Caco-2 (cell line): ENCODE measurements at places on chromosomes 6 and 20. TPM values are rescaled to one million over a fixed set of nuclear protein-coding genes. Genes with fewer than 3 reads are reported as not detected.
A peak's percentile ranks its signal among the peaks of the same experiment; 100 is the strongest.

- H3K27me3 ChIP-seq = no peaks in the 10 kb centered on the region
- H3K27ac ChIP-seq = no peak overlapping the region
- no peak overlapping the region for H3K4me3 ChIP-seq
- H3K4me1 ChIP-seq = no peaks in the 10 kb centered on the region
- no peaks in the 10 kb centered on the region for H3K36me3 ChIP-seq
- no peak for DNase-seq
Measured at GRCh38 chr6:14294270-14294951, 176.8 kb downstream of the CD83 start.

GRCh38 chr6:32623693-32624092 is 13.5 kb upstream of the HLA-DQA1 start:
- no peaks in the 10 kb centered on the region for H3K4me1 ChIP-seq
- no peak for DNase-seq
- H3K36me3 ChIP-seq = no peaks in the 10 kb centered on the region
- H3K27ac ChIP-seq = no peak overlapping the region
- no peaks in the 10 kb centered on the region for H3K27me3 ChIP-seq

- no peak for DNase-seq
- no peak overlapping the region for H3K27ac ChIP-seq
- H3K36me3 ChIP-seq = no peaks in the 10 kb centered on the region
Measured at GRCh38 chr20:33124261-33124660, 43.7 kb upstream of the BPIFA2 start.

GRCh38 chr6:11432091-11432490 is 105.5 kb upstream of the TMEM170B start:
- no peaks in the 10 kb centered on the region for H3K36me3 ChIP-seq
- H3K27ac ChIP-seq = no peak overlapping the region
- H3K27me3 ChIP-seq = no peaks in the 10 kb centered on the region
- no peak for DNase-seq
- H3K4me3 ChIP-seq = no peak overlapping the region
- peaks cover 71% of the 10 kb centered on the region for H3K4me1 ChIP-seq

DNA sequence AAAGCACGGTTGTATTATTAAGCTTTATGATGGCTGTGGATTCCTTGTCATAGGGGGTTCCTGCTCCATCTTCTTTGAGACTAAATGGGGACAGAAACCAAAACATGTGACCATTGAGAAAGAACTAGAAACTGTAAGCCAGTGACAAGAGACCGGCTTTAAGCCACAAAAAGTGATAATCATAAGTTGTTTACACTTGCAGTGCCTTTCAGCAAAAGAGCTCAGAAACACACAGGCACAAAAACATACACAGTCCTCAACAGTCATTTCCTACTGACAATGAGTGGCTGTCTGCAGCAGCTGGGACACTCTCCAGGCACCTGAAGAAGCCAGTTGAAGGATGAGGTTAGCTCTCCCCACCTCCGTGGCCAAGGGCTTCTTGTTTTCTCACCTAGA is 20.0 kb upstream of the UBE2J1 start:
- no peak overlapping the region for H3K4me3 ChIP-seq
- no peaks in the 10 kb centered on the region for H3K4me1 ChIP-seq
- DNase-seq = no peak
- H3K36me3 ChIP-seq = no peaks in the 10 kb centered on the region

- H3K4me1 ChIP-seq = peaks cover 25% of the 10 kb centered on the region
- no peaks in the 10 kb centered on the region for H3K27me3 ChIP-seq
- no peak overlapping the region for H3K27ac ChIP-seq
Measured at GRCh38 chr6:105677671-105678475, 275.0 kb upstream of the PREP start.

GRCh38 chr20:31719644-31720485 is 2.8 kb downstream of the BCL2L1 start:
- H3K36me3 ChIP-seq = peaks cover 22% of the 10 kb centered on the region
- DNase-seq = peak; percentile 99
- no peaks in the 10 kb centered on the region for H3K27me3 ChIP-seq
- peaks cover 46% of the 10 kb centered on the region for H3K4me1 ChIP-seq

The HLA-DMB gene
- total RNA-seq = not detected in 2 replicates

- H3K4me3 ChIP-seq = no peak overlapping the region
- peaks cover 13% of the 10 kb centered on the region for H3K4me1 ChIP-seq
- no peaks in the 10 kb centered on the region for H3K27me3 ChIP-seq
- DNase-seq = no peak
- H3K36me3 ChIP-seq = no peaks in the 10 kb centered on the region
Measured at GRCh38 chr20:33539129-33539528, 49.2 kb downstream of the CBFA2T2 start.

DNA sequence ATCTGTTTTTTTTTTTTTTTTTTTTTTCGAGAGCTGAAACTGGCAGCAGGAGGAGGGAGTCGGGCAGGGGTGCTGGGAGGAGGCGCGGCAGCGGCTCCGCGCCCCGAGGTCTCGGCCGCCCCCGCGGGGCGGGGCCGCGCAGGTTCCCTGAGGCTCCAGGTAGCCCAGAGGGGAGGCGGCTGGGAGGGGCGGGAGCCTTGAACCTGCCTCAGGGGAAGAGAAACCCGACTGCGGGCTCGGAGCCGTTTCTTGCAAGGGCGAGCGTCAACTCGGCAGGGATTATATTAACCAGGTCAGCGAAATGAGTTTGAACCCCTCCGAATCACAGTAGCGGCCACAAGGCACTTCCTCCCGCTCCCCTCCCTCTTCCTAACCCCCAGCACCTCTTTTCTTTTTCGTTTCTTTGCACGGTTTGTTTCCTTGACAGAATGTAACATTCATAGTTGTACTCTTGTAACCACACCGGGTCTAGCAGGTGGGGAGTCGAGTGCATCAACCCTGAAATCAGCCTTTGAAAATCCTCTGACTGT is 2.0 kb downstream of the MYB start:
- H3K27me3 ChIP-seq = no peaks in the 10 kb centered on the region
- no peaks in the 10 kb centered on the region for H3K36me3 ChIP-seq
- peak; percentile 42 for DNase-seq
- peaks cover 9% of the 10 kb centered on the region for H3K4me1 ChIP-seq

The NKAPL gene
- not detected in 2 replicates for total RNA-seq

DNA sequence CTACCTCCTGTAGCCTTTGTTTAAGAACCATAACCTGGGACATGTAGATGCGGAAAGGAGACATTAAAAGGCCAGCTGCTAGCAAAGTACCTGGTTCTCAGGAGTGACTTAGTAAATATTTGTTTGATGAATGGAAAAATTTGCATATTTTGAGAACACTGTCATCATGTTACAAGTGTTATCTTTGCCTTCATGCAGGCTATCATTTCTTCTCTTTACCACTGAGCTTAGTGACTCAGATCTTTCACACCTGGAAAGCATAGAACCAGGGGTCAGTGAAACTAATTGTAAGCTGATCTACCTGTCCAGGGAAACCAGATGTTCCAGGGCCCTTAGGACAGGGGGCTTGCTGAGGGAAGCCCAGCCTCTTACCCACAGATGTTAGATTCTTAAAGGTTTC is 5.4 kb downstream of the ZFP57 start:
- no peak overlapping the region for H3K27ac ChIP-seq
- no peaks in the 10 kb centered on the region for H3K27me3 ChIP-seq
- no peak overlapping the region for H3K4me3 ChIP-seq
- no peaks in the 10 kb centered on the region for H3K36me3 ChIP-seq

- H3K36me3 ChIP-seq = no peaks in the 10 kb centered on the region
- H3K4me1 ChIP-seq = peaks cover 4% of the 10 kb centered on the region; the same call in 1 of the 2 replicates
- H3K4me3 ChIP-seq = peak overlapping the region; percentile 53
- no peaks in the 10 kb centered on the region for H3K27me3 ChIP-seq
- no peak overlapping the region for H3K27ac ChIP-seq
Measured at GRCh38 chr6:27591699-27592480, 119.0 kb upstream of the ZNF184 start.

The SCRT2 gene
- total RNA-seq = not detected in 2 replicates

- DNase-seq = peak; percentile 70
- no peak overlapping the region for H3K4me3 ChIP-seq
- no peak overlapping the region for H3K27ac ChIP-seq
- peaks cover 5% of the 10 kb centered on the region; the same call in 1 of the 2 replicates for H3K4me1 ChIP-seq
- no peaks in the 10 kb centered on the region for H3K27me3 ChIP-seq
Measured at GRCh38 chr6:6758915-6759654, 170.6 kb downstream of the LY86 start.

DNA sequence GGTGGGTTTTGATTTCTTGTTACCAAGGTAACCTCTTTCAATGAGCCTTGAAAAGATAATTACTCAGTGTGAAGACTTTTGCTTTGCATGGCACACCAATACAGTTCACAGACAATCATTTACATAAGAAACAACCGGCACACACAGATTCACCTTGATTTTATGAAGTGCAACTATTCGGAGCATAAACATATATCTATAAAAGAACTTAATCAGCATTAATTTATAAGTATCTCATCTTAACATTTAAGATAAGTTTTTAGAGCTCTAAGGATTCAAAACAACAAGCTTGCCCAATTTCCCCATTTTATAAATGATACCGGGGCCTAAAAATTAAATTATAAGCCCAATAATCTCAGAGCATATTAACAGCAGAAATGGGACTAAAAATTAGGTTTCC is 85.9 kb upstream of the PCSK2 start:
- DNase-seq = no peak
- no peak overlapping the region for H3K4me3 ChIP-seq
- no peaks in the 10 kb centered on the region for H3K4me1 ChIP-seq

DNA sequence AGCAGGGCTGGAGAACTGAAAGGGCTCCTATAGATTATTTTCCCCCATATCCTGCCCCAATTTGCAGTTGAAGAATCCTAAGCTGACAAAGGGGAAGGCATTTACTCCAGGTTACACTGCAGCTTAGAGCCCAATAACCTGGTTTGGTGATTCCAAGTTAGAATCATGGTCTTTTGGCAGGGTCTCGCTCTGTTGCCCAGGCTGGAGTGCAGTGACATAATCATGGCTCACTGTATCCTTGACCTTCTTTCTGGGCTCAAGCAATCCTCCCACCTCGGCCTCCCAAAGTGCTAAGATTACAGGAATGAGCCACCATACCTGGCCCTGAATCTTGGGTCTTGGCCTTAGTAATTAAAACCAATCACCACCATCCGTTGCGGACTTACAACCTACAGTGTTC is 1.0 kb upstream of the MMP9 start:
- H3K4me3 ChIP-seq = no peak overlapping the region
- H3K27ac ChIP-seq = no peak overlapping the region
- H3K36me3 ChIP-seq = no peaks in the 10 kb centered on the region

DNA sequence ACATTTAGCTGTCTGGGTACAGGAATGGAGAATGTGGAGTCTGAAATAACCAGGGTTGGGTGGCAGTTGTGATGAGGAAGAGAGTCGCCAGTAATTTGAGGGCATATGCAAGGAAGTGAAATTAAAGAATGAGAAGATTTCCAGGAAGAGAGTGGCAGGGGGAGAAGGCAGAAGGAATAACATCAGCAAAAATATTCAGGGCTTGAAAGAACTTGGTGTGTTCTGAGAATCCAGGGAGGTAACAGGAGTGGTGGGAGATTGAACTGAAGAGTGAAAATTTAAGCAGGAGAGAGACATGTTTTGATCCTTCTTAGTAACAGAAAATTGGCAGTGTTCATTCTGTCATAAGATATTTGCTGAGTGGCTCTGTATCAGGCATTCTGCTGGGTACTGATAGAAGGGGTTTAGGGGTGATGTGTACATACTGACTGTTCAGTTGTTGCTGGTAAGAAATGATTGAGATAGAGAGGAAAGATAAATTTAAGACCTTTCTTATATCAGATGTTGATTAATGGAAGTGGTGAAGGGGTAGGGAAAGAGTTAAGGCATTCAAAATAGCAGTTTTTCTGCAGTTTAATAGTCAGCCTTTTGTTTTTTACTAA is 54.7 kb downstream of the PHF20 start:
- no peaks in the 10 kb centered on the region for H3K27me3 ChIP-seq
- H3K4me3 ChIP-seq = no peak overlapping the region
- no peaks in the 10 kb centered on the region; the same call in 1 of the 2 replicates for H3K36me3 ChIP-seq
- H3K4me1 ChIP-seq = peaks cover 14% of the 10 kb centered on the region

The OTOR gene
- total RNA-seq = not detected in 2 replicates

- H3K27me3 ChIP-seq = no peaks in the 10 kb centered on the region
- H3K4me1 ChIP-seq = no peaks in the 10 kb centered on the region
- no peak overlapping the region for H3K4me3 ChIP-seq
- H3K36me3 ChIP-seq = no peaks in the 10 kb centered on the region
- no peak for DNase-seq
- no peak overlapping the region for H3K27ac ChIP-seq
Measured at GRCh38 chr20:12058216-12058615, 140.5 kb downstream of the BTBD3 start.

The NPEPL1 gene
- 32.9 and 41.9 TPM in 2 replicates for total RNA-seq

DNA sequence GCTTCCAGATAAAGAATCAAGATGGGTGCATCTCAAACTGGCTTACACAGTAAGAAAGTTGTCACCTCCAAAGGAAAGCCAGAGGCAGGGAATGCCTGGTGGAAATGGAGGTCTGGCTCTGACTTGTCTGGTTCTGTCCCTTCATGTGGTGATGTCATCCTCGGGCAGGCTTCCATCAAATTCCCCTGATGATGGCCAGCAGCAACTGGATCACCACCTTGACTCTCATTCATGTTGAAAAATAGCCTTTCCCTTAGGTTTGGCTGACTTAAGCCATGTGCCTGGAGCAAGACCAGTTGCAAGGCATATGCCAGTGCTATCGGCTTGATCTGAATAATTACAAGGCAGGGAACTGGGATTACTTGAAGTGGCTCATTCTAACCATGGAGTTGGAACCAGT is 28.8 kb downstream of the IMPG1 start:
- DNase-seq = no peak
- H3K4me1 ChIP-seq = no peaks in the 10 kb centered on the region
- H3K27me3 ChIP-seq = no peaks in the 10 kb centered on the region
- no peaks in the 10 kb centered on the region for H3K36me3 ChIP-seq

GRCh38 chr20:62355878-62356588 is 11.1 kb downstream of the LAMA5 start:
- H3K27me3 ChIP-seq = no peaks in the 10 kb centered on the region
- H3K4me1 ChIP-seq = peaks cover 76% of the 10 kb centered on the region
- H3K27ac ChIP-seq = peak overlapping the region; percentile 80
- no peak for DNase-seq
- peaks cover 31% of the 10 kb centered on the region for H3K36me3 ChIP-seq
- H3K4me3 ChIP-seq = no peak overlapping the region

The NEURL2 gene
- total RNA-seq = 12.6 TPM in 2 replicates

DNA sequence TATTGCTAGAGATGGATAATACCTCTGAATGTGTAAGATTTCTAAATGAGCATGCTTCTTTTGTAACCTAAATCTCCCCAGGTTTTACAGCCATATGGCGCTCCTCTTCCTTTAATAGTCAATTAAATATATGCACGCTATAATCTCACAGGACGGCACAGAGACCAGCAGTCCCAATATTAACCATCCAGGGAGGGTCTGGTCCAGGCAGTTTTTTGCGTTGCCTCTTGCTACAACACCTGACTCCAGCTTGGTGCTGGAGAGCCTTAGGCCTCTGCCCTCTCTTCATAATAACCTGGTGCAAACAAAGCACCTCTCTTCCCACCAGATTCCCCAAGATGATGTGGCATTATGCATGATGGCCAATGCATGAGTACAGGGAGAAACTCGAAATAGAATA is 183.4 kb downstream of the LY86 start:
- no peaks in the 10 kb centered on the region for H3K4me1 ChIP-seq
- no peak overlapping the region for H3K27ac ChIP-seq
- no peak overlapping the region for H3K4me3 ChIP-seq
- DNase-seq = no peak

The C6orf163 gene
- total RNA-seq = 2.3 and 3.3 TPM in 2 replicates

- H3K27me3 ChIP-seq = no peaks in the 10 kb centered on the region
- no peak overlapping the region for H3K27ac ChIP-seq
- no peak overlapping the region for H3K4me3 ChIP-seq
- H3K36me3 ChIP-seq = no peaks in the 10 kb centered on the region
- no peak for DNase-seq
- H3K4me1 ChIP-seq = no peaks in the 10 kb centered on the region
Measured at GRCh38 chr6:6401401-6401800, 80.9 kb upstream of the F13A1 start.

The NRSN1 gene
- not detected in 2 replicates for total RNA-seq

GRCh38 chr20:43835944-43836508 is 78.6 kb upstream of the TOX2 start:
- no peak overlapping the region for H3K4me3 ChIP-seq
- H3K27me3 ChIP-seq = peaks cover 2% of the 10 kb centered on the region
- H3K27ac ChIP-seq = no peak overlapping the region
- no peak for DNase-seq
- no peaks in the 10 kb centered on the region for H3K36me3 ChIP-seq
- H3K4me1 ChIP-seq = no peaks in the 10 kb centered on the region
